ENCODE measurements at places on chromosomes 16 and 17. TPM values are rescaled to one million over a fixed set of nuclear protein-coding genes. Genes with fewer than 3 reads are reported as not detected.

The CYB5D1 gene
- total RNA-seq, result 8.2 TPM

DNA sequence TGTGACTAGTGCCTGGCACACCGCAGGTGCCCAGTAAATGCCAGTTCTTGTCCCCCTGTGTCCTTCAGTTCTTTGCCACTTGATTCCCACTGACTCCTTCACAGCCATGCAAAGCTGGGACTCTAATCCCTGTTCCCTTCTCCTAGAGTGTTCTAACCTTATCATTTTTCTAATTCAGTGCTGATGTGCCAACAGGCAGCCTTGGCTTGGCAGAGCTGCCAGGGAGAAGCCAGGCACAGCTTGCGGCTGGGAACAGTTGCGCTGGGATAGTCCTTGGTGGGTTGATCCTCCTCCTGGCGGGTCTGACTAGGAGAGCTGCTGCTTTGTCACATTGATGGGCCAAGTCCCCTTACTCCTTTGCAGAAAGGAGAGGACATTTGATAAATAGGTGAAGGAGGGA is 654.2 kb downstream of the HS3ST4 start:
- DNase-seq, result no peak

DNA sequence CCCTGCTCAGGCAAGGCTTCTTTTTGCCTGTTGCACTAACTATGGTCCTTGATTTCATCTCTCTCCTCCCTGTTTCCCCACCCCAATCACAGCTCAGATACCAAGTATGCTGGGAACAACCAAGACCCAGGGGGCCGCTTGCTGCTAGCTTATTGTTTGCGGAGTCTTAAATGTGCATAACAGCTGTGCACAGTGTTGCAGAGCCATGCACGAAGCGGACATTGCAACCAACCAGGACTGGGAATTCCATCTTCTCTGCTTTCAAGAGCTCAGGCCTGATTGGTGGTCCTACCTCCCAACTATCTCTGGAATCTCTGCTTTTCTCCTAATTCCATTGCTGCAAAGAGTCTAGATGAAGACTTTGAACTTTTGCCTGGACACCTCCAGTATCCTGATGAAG is 281.3 kb upstream of the TNRC6C start:
- no peak for DNase-seq

The GRIN2A gene
- total RNA-seq, result not detected

The HGS gene
- 159 TPM for total RNA-seq

GRCh38 chr17:8890671-8891070 is 23.2 kb upstream of the PIK3R6 start:
- no peak for DNase-seq

Data from activated CD8-positive, alpha-beta memory T cell treated with anti-CD3 and anti-CD28 coated beads, Interleukin-2, amount 10 ng/mL, durations not matched to agents 7 days and 5 days (primary cell).